Activated CD8-positive, alpha-beta T cell treated with anti-CD3 and anti-CD28 coated beads for 36 hours (primary cell): ENCODE measurements at places on chromosomes 7 and 10. TPM values are rescaled to one million over a fixed set of nuclear protein-coding genes. Genes with fewer than 3 reads are reported as not detected.

DNA sequence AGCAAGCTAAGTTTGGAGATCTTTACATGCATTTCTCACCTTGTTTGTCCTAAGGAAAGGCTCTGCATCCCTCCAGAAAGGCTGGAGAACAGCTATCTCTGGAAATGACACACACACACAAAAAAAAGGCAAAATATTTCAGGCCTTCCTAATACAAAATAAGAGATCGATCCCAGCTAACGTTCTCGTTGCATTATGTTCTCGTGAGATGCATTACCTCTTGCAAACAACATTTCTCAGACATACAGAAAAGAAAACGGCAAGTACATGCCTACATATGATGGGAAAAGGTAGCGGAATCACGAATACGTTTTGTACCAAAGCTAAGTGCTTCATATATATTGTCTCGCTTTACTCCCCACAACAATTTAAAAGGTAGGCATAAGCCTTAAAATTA, 488 bp downstream of the MTERF1 start:
- peaks cover 24% of the 10 kb centered on the region for H3K36me3 ChIP-seq
- H3K27ac ChIP-seq = peak overlapping the region; percentile 98
- peaks cover 31% of the 10 kb centered on the region for H3K4me1 ChIP-seq
- no peak for DNase-seq

DNA sequence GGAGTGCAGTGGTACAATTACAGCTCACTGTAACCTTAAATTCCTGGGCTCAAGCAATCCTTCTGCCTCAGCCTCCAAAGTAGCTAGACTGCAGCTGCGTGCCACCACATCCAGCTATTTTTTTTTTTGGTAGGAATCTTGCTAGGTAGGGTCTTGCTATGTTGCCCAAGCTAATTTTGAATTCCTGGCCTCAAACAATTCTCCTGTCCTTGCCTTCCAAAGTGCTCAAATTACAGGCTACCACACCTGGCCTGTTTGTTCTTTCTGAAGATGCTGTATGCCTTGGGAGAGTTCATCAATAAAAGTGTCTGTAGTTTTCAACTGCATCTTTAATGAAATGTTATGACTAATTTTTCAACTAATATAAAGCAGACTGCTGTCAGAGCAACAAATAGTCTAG, 452 bp downstream of the SAMD9 start:
- H3K36me3 ChIP-seq = peaks cover 34% of the 10 kb centered on the region
- peaks cover 55% of the 10 kb centered on the region for H3K4me1 ChIP-seq
- peak overlapping the region; percentile 80 for H3K4me3 ChIP-seq
- no peak for DNase-seq

DNA sequence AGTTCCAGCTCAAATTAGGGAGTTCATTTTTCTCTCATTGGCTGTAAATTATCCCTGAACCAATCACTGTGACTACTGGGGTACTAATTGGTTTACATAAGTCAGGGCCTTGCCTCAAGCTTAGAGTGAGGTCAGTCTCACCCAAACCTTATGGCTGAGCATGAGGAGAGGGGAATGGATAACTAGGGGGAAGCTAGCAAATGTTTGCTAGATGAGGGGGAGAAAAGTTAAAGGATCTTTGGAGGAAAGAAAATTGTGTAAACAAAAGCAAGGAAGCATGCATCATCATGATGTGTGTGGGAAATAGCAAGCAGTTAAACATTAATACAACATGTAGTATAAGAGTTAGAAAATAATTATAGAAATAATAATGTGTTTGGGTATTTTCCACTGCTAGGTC, 121.9 kb downstream of the BBS9 start:
- no peak overlapping the region for H3K27ac ChIP-seq
- H3K36me3 ChIP-seq = peaks cover 6% of the 10 kb centered on the region
- H3K27me3 ChIP-seq = no peaks in the 10 kb centered on the region
- H3K4me3 ChIP-seq = no peak overlapping the region
- H3K4me1 ChIP-seq = no peaks in the 10 kb centered on the region
- DNase-seq = no peak

GRCh38 chr7:94871132-94871531, 36.3 kb upstream of the PPP1R9A start:
- no peak overlapping the region for H3K27ac ChIP-seq
- peaks cover 2% of the 10 kb centered on the region for H3K27me3 ChIP-seq
- H3K36me3 ChIP-seq = no peaks in the 10 kb centered on the region
- no peaks in the 10 kb centered on the region for H3K4me1 ChIP-seq

DNA sequence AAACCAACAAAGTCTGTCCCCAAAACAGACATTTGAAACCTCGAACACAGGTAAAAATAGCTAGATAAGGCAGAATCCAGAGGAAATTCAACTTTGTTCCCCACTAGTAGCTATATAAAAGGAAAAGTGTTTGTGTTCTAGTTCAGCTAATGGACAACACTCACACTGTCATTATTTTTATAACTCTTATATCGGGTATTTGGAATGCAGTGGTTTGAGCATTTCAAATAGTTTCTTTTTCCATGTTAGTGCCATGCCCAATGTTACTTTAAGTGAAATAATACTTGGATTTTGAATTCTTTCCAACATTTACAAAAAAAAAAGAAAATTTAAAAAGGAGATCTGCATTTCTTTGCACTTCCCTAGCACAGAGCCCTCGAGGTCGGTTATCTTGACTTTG, 213.6 kb downstream of the DOCK4 start:
- no peaks in the 10 kb centered on the region for H3K27me3 ChIP-seq
- no peak overlapping the region for H3K27ac ChIP-seq
- H3K4me1 ChIP-seq = no peaks in the 10 kb centered on the region

DNA sequence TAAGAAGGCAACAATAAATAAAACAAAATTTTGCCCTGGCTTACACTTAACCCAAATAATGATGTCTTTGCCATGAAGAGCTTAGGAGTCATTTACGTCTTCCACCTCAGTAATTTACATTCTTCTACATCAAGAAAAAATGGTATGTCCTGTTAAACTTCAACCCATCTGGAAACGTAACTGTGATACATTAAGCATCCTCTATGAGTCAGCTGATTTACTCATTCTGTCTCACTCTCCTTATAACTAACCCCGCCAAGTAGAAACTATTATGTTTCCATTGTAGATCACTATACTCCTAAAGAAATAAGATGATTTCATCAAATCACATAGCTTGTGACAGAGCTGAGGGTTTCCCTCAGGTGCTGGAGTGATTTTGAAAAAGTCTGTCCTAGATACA, 330.7 kb downstream of the CDC14C start:
- H3K4me3 ChIP-seq = no peak overlapping the region
- H3K27me3 ChIP-seq = no peaks in the 10 kb centered on the region
- H3K36me3 ChIP-seq = no peaks in the 10 kb centered on the region

- no peak overlapping the region for H3K4me3 ChIP-seq
- no peak for DNase-seq
- H3K36me3 ChIP-seq = no peaks in the 10 kb centered on the region
- H3K27ac ChIP-seq = no peak overlapping the region
- peaks cover 2% of the 10 kb centered on the region for H3K27me3 ChIP-seq
Measured at GRCh38 chr7:28726555-28726954, 231.6 kb downstream of the TRIL start.

DNA sequence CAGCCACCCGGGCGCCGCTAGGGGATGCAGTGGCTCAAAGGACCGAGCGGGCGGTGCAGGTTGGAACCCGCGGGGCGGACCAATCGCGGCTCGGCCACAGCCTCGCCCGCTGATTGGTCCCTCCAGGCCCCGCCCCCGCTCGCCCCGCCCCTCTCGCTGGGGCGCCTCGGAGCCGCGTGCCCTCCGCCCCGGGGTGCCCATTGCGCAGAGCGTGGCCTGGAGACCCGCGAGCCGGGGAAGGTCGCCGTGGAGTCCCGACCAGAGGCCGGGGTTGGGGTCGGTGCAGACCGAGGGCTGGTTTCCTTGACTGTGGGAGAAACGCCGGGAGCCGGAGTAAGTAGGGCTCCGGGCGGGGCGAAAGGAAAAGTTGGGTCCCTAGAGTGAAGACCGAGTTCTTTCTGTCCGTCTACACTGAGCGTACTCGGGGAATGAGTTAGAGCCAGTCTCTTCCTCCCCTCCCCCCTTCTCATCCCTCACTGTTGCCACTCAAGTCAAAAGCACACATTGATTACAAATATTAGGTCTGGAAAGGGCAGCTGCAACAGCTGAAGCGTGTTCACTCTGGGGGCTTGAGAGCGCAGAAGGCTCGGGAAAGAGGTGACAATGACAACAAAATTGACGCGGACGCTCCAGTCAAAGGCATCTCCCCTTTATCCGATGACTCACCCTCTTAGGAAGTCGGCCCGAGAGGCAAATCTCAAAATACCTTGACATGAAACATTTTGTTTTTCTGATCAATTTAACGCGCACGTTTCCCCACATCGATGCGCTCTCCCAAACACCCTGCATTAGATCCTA, 843 bp upstream of the GATA3 start:
- H3K4me1 ChIP-seq = peaks cover 31% of the 10 kb centered on the region
- peak; percentile 96 for DNase-seq
- H3K27ac ChIP-seq = peak overlapping the region; percentile 96
- peak overlapping the region; percentile 89 for H3K4me3 ChIP-seq
- peaks cover 25% of the 10 kb centered on the region for H3K36me3 ChIP-seq
- peaks cover 17% of the 10 kb centered on the region for H3K27me3 ChIP-seq

DNA sequence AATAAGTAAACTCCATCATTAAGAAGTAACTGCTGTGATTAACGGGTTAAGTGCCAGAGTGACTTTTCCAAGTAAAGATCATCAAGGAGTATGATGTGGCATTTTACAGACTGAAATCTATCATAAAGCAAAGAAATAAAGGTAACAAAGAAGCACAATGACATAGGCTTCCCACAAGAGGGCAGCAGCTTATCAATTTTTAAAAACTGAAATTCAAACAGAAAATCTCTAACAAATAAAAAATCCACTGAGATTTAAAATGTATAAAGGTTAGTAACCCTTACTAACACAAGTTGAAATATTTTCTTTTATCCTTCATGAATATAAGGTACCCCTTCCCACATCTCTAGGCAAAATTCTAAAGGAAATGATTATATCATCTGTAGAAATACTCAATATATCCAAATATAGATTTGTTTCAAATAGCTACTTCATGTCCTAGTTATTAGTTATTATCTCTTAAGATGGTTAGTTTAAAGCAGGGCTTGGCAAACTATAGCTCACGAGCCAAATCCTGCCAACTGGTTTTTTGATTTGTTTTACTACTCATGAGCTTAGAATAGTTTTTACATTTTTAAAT, 29.2 kb downstream of the FAM3C start:
- no peak overlapping the region for H3K4me3 ChIP-seq
- peaks cover 24% of the 10 kb centered on the region for H3K4me1 ChIP-seq
- peaks cover 36% of the 10 kb centered on the region for H3K36me3 ChIP-seq

DNA sequence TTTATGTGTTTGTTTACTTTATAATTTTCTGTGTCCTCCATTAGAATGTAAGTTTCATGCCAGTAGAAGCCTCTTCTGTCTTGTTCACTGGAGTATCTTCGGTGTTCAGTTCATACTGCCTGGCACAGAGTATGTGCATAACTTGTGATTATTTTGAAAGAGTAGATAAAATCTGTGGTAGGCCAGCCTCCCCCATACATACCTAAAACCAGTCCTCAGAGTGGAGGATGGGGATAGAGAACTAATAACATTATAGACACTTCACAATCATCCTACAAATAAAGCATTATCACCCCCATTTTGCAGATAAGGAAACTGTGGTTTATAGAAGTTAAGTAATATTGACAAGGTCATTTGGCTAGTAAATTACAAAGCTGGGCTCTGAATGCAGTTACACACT, 28.0 kb downstream of the VIM start:
- no peak for DNase-seq
- no peak overlapping the region for H3K27ac ChIP-seq
- no peaks in the 10 kb centered on the region for H3K36me3 ChIP-seq
- H3K27me3 ChIP-seq = peaks cover 1% of the 10 kb centered on the region

- DNase-seq = no peak
- no peak overlapping the region for H3K4me3 ChIP-seq
- H3K27me3 ChIP-seq = no peaks in the 10 kb centered on the region
- H3K36me3 ChIP-seq = peaks cover 60% of the 10 kb centered on the region
- H3K4me1 ChIP-seq = no peaks in the 10 kb centered on the region
- no peak overlapping the region for H3K27ac ChIP-seq
Measured at GRCh38 chr10:89759531-89759930, 58.1 kb downstream of the KIF20B start.

DNA sequence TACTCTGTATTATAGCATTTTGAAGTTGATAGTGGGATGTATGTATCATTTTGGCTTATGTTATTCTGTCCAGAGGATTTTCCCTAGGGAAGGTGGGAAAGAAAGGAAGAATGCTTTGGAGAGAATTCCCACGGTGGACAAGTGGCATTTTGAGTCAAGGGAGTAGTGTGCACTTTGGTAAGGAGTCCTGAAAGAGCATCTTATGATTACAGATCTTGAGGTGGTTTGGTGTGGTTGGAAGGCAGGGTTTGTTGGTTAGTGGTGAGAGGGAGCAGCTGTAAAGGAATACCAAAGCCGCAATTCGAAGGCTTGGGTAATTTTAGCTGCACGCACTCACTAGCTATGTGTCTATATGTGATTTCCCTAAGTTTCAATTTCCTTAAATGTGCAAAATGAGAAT, 16.1 kb downstream of the CCSER2 start:
- peaks cover 65% of the 10 kb centered on the region for H3K4me1 ChIP-seq
- no peaks in the 10 kb centered on the region for H3K27me3 ChIP-seq
- peak; percentile 28 for DNase-seq
- H3K27ac ChIP-seq = peak overlapping the region; percentile 23
- peak overlapping the region; percentile 1 for H3K4me3 ChIP-seq
- H3K36me3 ChIP-seq = peaks cover 29% of the 10 kb centered on the region

GRCh38 chr7:157908006-157908782, 571.4 kb downstream of the DNAJB6 start:
- no peak for DNase-seq
- H3K27ac ChIP-seq = no peak overlapping the region
- H3K4me1 ChIP-seq = peaks cover 6% of the 10 kb centered on the region
- no peaks in the 10 kb centered on the region for H3K36me3 ChIP-seq
- no peaks in the 10 kb centered on the region for H3K27me3 ChIP-seq
- H3K4me3 ChIP-seq = no peak overlapping the region

DNA sequence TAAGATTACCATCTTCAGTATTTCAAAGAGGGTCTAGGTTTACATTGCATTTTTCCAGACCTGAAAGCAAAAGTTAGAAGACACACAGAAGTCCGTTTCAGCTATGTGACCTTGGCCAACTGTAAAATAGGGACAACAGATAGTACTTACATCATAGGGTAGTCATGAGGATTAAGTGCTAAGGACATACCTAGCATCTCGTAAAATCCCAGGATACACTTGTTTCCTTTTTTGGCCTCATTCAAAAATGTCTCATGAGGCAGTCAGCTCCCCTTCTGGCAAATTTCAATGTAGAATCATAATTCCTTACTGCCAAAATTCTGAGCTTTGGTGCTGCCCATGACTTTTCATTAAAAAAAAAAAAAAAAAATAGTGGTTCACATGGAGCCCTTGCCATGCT, 6.4 kb upstream of the DUSP5 start:
- no peak for DNase-seq

The CDK1 gene
- total RNA-seq = 112 TPM

The CALN1 gene
- total RNA-seq = 0.02 TPM

The COMTD1 gene
- 58.1 TPM for total RNA-seq

The TRIM74 gene
- total RNA-seq = not detected
